Stimulated activated CD8-positive, alpha-beta memory T cell treated with anti-CD3 and anti-CD28 coated beads, Interleukin-15, amount 100 ng/mL, for 4 hours (primary cell): ENCODE measurements at places on chromosomes 7 and 10.

DNA sequence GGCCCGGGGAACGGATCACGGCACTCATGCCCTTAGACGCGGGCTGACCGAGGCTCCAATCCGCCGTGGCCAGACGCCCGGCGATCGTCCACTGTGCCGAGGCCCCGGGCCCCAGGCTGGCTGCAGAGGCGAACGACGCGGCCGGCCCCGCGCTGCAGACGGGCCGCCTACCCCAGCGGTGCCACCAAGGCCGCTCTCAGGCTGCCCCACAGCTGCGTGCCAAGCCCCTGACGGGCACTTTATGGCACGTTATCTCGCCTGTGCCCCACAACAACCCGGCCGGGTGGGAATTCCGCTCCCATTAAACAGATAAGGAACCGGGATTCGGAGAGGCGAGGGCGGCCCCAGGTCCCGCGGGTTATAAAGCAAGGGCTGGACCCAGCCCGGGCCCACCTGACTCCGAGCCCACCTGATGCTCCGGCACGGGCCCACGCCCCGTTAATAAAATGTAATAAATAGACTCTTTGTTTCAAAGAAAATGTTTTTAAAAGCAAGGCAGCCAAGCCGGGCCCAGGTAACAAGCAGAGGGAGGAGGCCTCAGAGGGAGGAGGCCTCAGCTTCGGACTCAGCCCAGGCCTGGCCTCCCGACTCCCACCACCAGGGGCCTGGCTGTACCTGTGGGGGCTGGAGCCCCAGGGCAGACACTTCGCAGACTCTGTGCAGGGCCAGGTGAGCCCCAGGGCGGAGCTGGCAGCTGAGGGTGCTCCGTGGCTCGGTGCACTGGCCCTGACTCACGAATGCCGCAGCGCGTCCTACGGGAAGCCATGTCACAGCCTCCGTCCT is 79.7 kb downstream of the FOXL3 start:
- no peak for DNase-seq

DNA sequence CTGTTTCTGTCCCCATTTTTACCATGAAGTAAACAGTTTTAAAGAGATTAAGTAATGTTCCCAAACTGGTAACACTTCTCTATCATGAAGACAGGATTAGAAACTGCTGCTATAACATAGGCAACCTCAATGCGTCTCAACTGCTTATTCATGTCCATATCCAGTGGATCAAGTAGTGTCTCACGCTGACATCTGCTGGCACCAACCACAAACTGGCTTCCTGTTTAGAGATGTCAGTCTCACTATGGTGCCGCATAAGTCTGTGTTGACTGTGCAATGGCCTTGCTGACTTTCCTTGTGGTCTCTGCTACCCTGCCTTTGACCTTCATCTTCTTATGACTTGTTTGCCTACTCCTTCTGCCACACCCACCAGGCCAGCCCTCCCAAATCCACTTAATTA is 369.6 kb upstream of the DPP6 start:
- DNase-seq, result no peak

GRCh38 chr7:79436378-79436777 is 17.1 kb downstream of the MAGI2 start:
- DNase-seq, result no peak

- no peak for DNase-seq
Observed at GRCh38 chr10:97411406-97411805, 10.3 kb upstream of the RRP12 start.

GRCh38 chr7:56063500-56063881 is 595 bp upstream of the SUMF2 start:
- DNase-seq, result no peak

- DNase-seq, result no peak
Observed at GRCh38 chr10:1462994-1463633, 274.2 kb downstream of the ADARB2 start.

GRCh38 chr10:132560241-132560731 is 22.7 kb downstream of the INPP5A start:
- DNase-seq, result no peak

DNA sequence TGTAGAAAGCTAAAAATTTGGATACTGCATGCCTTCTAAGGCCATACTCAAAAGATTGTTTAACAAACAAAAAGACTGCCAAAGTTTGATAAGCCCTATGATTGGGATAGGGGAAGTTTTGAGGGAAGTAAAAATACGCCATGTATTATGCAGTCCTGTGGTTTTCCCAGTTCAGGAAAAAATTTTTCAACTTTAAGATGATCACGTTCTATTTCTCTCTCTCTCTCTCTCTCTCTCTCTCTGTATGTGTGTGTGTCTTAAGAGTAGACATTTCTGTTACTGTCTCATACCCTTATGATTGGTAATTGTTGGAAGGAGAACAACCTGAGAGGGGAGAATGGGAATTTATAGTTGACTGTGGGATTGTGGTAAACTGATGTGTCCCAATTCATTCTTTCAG is 69.1 kb upstream of the CYP26C1 start:
- DNase-seq, result no peak

DNA sequence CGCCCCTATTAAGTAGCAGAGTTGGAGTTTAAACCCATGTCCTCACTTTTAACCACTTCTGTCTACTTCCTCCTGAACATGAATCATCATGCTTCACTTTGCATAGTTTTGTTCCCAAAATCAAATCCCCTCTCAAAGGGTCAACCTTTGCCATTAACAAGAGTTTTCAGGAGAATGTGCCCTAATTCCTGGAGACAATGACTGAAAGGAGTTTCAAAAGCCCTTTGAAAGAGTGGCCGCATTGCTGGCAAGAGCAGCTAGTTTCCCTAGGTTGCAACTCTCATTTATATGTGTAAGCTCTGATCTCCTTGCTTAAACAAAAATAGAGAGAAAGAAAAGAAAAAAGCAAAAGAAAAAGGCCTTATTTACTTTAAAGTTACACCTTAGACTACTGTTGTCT is 9.2 kb downstream of the LGI1 start:
- no peak for DNase-seq

DNA sequence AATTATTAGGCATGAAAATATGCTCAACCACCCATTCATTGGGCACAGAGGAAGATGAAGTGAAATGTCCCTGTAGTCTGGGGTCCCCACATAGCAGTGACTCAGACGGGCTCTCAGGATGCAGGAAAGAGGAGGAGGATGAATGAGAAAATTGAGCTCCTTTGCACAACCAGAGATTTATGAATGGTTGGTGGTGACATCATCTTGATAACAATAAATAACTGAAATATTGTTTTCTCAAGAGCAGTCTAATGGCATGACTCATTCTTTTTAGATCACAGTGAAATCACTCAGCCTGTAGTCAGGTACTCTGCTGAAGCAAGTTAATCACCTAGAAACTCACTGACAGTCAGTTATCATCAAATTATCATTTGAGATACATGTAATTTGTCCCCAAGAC is 254.1 kb downstream of the RELN start:
- DNase-seq, result no peak

DNA sequence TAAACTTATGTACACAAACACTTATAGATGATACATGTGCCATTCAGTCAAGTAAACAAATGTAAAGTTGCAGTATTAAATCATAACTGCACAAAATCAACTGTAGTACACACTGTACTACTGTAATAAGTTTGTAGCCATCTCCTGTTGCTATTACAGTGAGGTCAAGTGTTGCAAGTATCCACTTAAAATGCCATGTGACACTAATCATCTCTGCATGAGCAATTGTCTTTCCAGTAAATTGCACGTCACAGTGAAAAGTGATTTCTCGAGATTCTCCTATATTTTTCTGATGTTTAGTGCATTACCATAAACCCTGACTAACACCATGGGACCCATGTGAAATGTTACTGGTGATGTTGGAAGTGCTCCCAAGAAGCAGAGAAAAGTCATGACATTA is 293.3 kb upstream of the SP4 start:
- no peak for DNase-seq

- no peak for DNase-seq
Observed at GRCh38 chr7:22200238-22200637, 156.7 kb downstream of the RAPGEF5 start.

- no peak for DNase-seq
Observed at GRCh38 chr7:139674752-139675126, 103.1 kb downstream of the HIPK2 start.

- no peak for DNase-seq
Observed at GRCh38 chr7:1360521-1360971, 98.7 kb downstream of the MICALL2 start.

- no peak for DNase-seq
Observed at GRCh38 chr10:95644901-95645300, 11.6 kb downstream of the ALDH18A1 start.

DNA sequence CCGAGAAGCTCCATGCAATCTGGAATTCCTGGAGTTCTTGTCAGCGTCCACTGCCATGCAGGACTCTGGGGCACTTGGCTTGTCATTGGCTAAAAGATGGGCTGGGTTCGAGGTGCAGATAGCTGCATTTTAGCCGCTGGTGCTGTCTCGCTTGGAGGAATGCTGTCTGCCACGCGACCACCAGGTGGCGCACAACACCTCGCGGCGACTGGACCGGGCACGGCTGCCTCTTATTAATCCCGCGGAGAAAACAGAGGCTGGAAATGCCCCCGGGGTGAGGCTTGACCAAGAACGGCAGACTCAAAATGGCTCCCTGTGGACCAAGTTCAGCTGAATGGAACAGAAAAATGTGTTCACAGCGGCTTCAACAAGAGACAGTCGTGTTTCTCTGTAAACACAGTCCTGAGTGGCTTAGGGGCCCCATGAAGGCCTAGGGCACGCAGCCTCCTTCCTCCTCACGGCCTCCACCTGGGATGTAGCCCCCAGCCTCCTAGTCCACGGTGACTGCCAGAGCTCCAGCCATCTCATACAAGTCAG is 46.2 kb downstream of the AOC1 start:
- peak; percentile 41 for DNase-seq

DNA sequence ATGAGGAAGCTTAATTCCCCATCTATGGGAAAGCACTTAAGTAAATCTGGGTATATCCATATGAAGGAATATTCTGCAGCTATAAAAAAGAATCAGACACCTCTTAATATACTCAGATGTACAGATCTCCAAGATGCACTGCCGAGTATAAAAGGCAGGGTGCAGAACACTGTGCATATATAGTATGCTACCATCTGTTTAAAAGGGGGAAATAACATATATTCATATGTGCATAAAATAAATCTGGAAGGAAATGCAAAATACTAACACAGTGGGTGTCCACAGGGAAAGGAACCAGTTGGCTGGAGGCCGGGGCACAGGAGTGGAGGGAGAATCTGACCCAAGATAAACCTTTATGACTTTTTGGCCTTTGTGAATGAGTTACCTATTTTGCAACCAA is 201.4 kb downstream of the SFMBT2 start:
- DNase-seq, result no peak

GRCh38 chr7:97390915-97391593 is 273.6 kb downstream of the SDHAF3 start:
- DNase-seq, result no peak

GRCh38 chr7:867001-867405 is 9.4 kb upstream of the GET4 start:
- DNase-seq, result no peak

DNA sequence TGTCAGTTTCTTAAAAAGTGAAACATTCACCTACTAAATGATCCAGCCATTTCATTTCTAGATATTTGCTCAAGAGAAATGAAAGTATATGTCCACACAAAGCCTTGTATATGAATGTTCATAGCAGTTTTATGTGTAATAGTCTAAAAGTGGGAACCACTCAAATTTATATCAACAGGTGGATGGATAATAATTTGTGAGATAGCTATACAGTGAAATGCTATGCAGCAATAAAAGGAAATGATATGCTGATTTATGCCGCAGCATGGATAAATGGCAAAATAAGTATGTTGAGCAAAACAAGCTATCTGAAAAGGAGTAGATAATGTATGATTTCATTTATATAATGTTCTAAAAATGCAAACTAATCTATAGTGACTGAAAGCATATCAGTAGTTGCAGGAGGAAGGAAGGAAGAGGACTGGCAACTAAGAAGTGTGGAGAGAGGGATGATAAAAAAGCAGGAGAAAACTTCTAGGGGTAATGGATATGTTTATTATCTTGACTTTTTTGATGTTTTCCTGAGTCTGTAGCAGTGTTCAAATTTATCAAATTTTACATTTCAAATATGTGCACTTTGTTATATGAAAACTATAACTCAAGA is 80.6 kb downstream of the ABCB5 start:
- no peak for DNase-seq

DNA sequence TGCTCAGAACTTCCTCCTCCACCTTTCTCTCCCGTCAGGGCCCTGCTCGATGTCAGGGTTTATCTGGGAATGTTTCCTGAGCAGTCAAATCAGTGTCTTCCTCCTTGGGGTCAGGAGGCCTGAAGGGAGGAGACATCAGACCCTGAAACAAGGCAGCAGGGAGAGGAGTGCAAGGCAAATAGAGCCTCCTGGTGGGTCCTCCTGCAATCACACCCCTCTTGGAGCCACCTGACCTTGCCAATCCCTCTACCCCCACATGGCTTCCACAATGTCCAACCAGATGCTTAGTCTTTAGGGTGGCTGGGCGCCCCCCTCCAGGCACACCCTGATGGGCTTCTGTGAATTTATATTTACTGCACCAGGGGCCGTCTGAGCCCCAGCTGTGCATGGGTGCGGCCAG is 12.2 kb downstream of the GPR26 start:
- DNase-seq, result no peak

DNA sequence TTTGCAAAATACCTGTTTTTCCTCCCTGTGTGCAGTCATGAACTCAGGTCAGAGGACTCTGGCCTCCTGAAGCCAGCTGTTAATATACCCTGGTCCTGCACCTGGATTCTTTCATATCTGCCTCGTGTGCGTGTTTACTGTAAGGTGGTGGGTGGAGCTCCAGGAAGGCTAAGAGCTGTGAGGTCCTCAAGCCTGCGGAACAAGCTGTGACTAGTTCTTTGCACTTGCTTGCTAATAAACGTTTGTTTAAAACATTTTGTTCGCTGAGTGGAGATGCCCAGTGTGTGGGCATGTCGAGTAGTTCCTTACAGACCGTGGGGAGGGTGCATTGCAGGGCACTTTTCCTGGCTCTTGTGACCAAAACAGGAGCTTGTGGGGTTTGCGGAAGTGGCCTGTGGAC is 139.0 kb downstream of the DOCK1 start:
- DNase-seq, result no peak

DNA sequence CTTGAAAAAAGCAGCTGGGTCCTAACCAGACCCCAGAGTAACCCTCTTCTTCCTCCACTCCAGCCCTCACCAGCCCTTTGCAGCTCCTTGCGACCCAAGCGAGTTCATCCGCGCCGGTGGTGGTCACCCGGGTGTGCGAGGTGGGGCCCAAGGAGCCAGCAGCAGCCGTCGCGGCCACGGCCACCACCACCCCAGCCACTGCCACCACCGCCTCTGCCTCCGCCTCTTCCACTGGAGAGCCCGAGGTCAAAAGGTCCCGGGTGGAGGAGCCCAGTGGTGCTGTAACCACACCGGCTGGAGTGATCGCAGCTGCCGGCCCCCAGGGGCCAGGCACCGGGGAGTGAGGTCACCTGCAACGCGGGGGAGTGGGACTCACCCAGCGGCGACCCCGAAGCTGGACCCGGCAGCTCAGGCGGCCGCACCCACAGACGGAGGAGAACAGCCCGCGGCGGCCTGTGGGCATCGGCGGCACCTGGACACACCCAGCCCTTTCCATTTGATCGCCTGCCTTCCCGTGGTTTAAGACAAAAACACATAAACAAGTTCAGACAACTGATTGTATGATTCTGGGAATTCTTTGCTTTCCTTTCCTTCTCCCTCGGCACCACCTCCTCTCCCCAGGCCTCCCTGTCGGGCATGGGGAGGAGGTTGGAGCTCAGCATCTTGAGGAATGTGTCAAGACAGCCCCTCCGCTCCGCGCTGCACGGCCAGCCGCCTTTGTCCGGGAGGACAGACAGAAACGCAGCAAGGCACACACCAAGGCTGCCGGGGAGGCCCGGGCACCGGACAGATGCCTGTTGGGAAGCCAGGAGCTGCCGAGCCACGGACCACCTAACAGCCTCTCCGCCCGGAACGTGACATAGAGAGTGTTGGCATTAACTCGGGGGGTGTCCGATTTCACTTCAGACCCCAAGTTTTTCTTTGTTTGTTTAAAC is 13.0 kb upstream of the AP5Z1 start:
- DNase-seq, result no peak
